ENCODE measurements at places on chromosomes 11 and 22.

GRCh38 chr22:44567846-44568493, 69.9 kb upstream of the RTL6 start:
- DNase-seq = no peak

DNA sequence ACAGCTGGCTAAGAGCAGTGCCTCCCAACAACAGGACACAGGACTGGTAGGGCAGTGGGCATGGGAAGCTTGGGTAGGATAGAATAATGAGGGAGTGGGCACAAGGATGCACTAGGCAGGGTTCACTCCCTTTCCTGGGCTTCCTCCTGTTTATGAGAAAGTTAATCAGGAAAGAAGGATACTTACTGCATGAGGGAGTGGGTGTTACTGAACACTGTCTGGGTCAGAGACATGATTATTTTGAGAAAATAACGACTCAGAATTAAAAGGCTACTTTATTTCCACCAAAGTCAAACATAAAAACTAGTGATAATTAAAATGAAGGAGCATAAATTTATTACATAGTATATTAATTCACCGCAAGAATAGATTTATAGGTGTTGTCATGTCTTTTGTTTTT, 35.8 kb downstream of the NCAM1 start:
- DNase-seq = no peak

DNA sequence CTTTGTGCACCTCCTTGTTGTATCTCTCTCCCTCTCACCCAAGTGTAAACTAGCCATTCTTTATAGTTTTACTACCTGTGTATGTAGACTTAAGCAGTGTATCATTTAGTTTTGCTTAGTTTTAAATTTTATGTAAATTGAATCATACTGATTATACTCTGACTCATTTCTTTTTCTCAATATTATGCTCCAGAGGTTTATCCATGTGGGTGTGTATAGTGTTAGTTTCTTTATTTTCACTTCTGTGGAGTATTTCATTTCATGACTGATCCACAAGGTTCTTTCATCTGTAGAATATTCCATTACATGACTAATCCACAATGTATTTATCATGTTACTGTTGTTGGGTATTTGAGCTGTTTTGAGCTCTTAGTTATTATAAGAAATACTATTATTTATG, 62.0 kb downstream of the CCDC34 start:
- DNase-seq = no peak

DNA sequence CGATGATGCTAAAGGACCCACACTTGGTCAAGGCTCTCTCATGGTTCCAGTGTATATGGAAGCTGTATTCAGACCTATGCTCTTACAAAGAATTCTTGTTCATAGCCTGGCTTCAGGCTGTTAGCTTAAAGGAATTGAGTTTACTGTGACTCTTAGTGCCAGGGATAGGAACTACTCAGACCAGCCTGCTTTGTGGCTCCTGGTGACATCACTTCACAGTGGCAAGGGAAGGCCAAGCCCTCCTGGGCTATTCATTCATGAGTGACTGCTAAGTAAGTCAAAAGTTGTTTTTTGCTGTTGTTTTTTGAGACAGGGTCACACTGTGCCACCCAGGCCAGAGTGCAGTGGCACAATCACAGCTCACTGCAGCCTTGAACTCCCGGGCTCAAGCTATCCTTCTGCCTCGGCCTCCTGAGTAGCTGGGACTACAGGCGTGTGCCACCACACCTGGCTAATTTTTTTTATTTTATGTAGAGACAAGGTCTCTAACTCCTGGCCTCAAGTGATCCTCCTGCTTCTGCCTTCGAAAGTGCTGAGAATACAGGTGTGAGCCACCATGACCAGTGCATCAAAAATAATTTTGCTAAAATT, 9.6 kb downstream of the ART5 start:
- no peak for DNase-seq

- DNase-seq = no peak
These were observed 126.6 kb downstream of the DSCAML1 start for GRCh38 chr11:117670443-117670842.

- no peak for DNase-seq
These were observed 31.1 kb upstream of the GCAT start for GRCh38 chr22:37776639-37777005.

GRCh38 chr11:119496469-119496868, 73.5 kb upstream of the THY1 start:
- no peak for DNase-seq

- DNase-seq = no peak
These were observed 120.8 kb downstream of the NECTIN1 start for GRCh38 chr11:119608201-119608600.

- no peak for DNase-seq
These were observed 124.9 kb downstream of the FCHSD2 start for GRCh38 chr11:73017024-73017751.

GRCh38 chr11:86636275-86636674, 36.1 kb downstream of the ME3 start:
- no peak for DNase-seq

DNA sequence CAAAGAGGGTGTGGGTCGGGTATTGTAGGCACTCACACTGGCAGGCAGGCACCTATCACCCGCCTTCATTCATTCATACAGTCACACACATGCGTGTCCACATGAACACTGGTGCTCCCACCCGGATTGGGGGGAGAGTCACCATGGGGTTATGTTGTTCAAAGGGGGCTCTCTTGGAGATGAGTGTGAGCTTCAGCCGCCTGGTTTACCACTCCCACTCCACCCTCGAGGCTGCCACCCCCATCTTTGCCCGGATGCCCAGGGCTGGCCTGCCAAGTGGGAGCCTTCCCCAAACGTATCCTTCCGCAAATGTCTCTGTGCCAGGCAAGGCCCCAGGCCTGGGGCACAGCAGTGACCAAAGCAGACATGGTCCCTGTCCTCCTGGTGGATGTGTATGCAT, 22.6 kb downstream of the MRGPRD start:
- DNase-seq = no peak

DNA sequence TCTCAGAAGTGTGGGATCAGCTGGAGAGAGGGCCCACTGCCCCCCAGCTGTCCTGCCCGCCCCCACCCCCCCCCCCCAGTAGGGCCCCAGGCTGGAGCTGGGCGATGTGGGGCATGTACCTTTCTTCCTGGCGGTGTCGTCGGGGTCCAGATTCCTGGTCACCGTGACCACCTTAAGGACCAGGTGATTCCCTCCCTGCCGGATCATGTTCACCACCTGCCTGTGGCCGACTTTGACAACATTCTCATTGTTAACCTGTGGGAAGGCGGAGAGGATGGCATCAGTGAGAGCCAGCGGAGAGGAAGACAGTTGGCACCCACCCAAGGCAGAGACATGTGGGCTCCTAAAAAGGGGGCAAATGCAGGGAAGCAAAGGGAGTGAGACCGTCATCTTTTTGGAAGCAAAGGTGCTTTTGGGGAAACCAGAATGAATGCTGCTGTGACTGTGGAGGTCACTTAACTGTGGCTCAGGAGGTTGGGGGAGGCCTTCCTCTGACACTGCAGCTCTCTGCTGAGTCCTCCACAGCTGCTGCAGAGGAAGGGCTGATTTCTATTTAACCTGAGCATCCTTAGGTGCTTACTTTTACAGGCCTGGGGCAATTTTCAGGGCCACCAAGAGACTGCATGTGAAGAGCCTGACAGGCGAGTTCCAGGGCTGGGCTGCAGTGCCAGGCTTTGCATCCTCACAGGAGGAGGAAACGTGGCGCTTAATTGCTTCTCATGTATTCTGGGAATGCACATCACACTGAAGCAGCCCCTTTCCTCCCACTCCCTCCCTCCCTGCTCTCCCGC, 104.5 kb downstream of the CTTN start:
- no peak for DNase-seq

- DNase-seq = no peak
These were observed 389.4 kb upstream of the CADM1 start for GRCh38 chr11:115893461-115894099.

GRCh38 chr22:29266564-29267461, 968 bp downstream of the RHBDD3 start:
- no peak for DNase-seq

DNA sequence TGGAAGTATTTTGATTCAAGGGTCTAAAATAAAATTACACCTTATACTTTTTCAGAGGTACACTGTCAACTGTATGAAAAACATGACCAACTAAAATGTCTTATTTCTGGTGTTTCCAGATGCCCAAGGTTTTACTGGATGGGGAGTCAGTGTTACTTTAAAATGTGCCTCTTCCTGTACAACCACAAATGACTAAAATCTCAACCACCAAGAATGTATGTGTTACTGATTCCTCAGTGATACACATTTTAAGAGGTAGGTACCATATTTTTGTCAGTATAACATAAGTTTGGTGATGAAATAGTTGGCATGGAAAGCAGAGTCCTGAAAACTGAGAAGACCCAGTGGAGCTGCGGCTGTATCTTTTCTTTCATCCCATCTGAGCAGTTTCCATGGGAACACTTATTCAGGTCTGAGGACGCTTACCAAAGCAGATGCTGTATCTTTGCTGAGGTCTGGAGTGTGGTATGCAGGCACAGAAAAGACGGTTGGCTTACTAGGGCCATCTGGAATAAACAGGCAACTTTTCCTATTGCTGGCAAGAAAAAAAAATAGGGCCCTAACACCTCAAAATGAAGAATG, 21.2 kb upstream of the TP53AIP1 start:
- DNase-seq = no peak

- no peak for DNase-seq
These were observed 10.1 kb upstream of the PDGFB start for GRCh38 chr22:39254789-39255298.

DNA sequence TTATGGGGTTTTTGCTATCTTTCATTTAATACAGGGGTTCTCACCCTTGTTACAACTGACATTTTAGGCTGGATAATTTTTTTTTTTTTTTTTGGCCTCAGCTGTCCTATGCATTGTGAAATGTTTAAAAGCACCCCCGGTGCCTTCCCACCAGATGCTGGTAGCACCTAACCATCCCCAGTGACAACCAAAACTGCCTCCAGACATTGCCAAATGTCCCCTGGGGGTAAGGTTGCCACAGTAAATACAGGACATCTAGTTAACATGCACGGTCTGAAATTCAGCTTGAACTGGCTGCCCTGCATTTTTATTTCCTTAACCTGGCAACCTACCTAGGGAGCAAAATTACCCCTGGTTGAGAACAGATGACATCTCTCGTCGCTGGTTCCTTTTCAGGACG, 72.4 kb downstream of the CYTH4 start:
- DNase-seq = no peak

DNA sequence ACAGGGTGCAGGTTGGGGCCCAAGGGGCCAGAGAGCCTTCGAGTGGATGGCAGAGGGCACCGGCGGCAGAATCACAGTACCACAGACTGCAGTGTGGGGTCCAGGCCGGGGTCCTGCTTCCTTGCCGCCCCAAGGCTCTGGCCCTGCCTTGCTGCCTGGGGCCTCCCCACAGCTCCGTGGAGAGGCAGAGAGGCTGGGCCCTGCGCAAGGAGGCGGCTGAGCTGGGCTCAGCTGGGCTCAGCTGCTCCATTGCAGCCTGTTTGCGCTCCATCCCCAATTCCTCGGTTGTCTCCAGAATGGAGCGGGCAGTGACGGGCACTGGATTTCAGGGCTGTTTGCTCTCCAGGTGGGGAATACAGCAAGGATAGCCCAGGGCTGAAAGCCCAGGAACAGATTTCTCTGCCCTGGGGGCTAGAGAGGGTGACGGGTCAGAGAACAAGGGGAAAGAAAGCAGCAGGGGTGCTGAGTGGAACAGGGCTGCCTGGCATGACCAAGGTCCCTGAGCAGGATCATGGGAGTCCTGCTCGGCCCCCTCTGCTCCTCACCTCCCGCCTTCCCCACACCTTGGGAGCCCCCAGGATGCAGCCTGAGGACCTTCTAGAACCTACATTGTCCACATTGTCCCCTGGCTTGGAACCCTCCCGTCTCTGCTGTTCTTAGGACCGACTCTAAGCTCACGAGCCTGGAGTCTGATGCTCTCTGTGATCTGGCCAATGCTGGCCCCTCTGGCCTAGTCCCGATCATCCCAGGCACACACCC, 18.9 kb downstream of the MRGPRG start:
- DNase-seq = no peak

- no peak for DNase-seq
These were observed 72.6 kb downstream of the SCN3B start for GRCh38 chr11:123581651-123582399.

DNA sequence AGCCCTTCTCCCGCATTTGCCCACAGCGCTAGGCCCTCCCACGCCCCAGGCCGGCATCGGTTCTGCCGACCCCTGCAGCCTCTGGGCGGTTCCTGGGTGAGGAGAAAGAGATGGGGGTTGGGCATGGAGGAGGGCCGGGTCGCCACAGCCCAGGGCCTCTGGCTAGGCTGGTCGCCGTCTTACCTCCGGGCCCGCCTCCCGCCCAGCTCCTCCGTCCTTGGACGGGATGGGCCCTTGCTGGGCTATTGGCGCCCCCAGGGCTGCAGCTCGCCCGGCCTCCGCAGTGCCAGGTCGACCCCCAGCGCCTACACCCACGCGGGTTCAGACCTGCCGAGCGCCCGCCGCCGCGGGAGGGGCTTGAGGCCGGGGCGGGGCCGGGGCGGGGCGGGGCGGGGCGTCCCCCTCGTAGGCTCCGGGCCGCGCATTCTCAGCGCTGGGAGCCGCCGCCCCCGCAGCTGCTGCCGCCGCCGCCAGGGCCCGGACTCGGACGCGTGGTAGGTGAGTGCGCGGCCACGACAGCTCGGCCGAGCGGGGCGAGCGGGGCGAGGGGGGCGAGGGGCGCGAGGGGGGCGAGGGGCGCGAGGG, at the start of gene CD151:
CD151 (plus strand) TSS at position 424 of the 585 bp plus-strand sequence. CDS start 3,118 bp downstream, outside the sequence.
- no peak for DNase-seq

DNA sequence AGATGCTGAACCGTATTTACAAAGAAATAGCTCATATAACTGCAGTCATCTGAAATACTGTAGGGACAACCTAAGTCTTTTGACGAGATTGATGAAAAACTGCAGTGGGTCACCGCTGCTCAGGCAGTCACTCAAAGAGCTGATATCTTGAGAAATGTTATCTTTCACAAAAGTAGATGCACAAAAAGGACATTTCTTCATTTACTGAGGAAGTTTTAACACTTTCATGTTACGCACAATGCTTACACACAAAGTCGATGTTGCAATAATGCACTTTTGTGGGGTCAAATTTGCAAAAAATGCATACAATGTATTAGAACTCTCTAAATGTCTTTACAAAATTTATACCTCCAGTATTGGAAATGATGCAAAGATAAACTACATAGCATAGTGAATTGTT, 16.2 kb upstream of the OR10V1 start:
- DNase-seq = no peak

- no peak for DNase-seq
These were observed 54.3 kb downstream of the BTG4 start for GRCh38 chr11:111457731-111458368.

GRCh38 chr11:73636249-73636648, 10.1 kb upstream of the PLEKHB1 start:
- no peak for DNase-seq

GRCh38 chr22:23315341-23315917, 135.1 kb downstream of the BCR start:
- DNase-seq = no peak

- DNase-seq = no peak
These were observed 98.6 kb upstream of the CD44 start for GRCh38 chr11:35040221-35040942.

Data from HS-27A (cell line).